ENCODE measurements at places on chromosomes 3 and 15.

- no peak for DNase-seq
These were observed 337.3 kb downstream of the FOXP1 start for GRCh38 chr3:71245971-71246880.

DNA sequence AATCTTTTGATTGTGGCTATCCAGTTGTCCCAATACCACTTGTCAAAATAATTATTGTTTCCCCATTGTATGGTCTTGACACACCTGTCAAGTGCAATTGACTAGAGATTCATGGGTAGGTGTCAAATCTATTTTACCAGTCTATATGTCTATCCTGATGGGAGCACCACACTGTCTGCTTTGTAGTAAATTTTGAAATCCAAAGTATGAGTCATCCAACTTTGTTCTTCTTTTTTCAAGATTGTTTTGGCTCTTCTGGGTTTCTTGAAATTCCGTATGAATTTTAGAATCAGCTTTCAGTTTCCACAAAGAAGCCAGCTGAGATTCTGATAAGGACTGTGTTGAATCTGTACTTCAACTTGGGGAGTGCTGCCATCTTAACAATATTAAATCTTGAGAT, 71.9 kb downstream of the CSNK1G1 start:
- no peak for DNase-seq

DNA sequence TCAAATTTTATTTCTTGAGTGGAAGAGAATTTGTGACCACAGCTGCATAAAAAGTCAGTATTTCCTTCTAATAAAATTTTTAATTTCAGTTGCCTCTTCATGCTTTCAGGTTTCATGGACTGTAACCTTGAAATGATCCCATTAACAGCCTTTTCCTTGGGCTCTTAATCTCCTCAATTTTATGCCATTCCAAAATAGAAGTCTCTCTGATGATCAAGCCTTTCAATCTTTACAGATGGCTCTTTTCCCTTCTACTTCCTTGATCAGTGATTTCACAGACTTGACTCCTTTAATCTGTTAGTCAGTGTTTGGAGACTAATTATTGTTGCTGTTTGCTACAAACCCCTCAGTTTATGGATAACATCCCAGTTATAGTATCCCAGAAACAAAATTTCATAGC, 11.9 kb downstream of the TSC22D2 start:
- no peak for DNase-seq

GRCh38 chr15:73935547-73935946, 9.3 kb downstream of the LOXL1 start:
- no peak for DNase-seq

- no peak for DNase-seq
These were observed 59.2 kb upstream of the TRAK1 start for GRCh38 chr3:42031808-42032480.

GRCh38 chr3:140501770-140502364, 176.0 kb upstream of the TRIM42 start:
- no peak for DNase-seq

GRCh38 chr3:182479419-182480336, 313.6 kb upstream of the ATP11B start:
- DNase-seq: no peak

DNA sequence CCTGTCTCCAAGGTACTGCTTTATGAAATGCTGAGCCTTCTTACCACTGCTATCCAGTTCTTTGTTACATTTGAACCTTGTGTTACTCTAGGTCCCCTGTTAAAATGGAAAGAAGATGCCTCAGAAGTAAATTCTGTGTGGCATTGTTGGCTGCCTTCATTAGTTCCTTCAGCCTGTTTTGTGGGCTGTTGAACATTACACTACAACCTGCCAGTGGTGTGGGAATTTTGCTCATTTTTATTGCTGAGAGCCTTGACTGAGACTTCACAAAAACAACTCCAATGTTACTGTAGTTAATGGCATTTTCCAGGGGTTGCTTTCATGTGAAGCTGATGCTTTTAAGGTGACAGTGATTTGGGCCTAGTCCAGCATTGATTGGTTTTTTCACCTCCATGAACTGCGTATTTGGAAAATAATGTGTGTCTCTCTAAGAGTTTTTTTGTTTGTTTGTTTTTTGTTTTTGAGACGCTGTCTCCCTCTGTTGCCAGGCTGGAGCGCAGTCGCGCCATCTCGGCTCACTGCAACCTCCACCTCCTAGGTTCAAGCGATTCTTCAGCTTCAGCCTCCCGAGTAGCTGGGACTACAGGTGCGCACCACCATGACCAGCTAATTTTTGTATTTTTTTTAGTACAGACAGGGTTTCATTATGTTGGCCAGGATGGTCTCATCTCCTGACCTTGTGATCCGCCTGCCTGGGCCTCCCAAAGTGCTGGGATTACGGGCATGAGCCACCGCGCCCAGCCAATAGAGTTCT, 4.3 kb downstream of the MAPK6 start:
- no peak for DNase-seq

DNA sequence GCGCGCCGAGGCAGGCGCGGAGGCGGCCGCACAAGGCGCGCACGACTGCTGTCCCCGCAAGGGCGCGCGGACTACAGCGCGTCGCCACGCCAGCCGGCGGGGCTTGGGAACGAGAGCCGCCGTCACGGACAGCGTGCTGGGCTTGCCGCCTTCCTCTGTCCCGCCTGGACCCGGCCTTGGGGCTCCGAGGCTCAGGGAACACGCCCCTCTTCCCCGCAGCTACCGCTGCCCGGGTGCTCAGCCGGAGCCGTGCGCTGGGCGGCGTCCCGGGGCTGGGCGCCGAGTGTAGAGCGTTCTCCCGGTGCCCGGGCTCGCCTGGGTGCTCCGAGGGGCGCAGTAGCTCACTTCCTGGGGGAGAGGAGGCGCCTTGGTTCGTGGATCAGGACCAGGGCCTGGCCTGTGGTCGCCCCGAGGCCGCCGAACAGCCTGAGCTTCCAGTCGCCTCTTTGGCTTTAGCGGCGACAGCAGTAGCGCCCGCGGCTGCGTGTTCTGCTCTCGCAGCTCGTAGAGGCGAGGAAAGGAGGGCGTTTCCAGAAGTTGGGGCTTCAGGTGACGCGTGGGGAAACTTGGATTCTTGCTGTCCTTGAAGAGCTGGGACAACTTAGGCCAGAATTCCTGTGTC, 226.7 kb upstream of the C2CD4B start:
- DNase-seq: peak; percentile 1

- DNase-seq: no peak
These were observed 190.7 kb upstream of the GBE1 start for GRCh38 chr3:81952141-81952540.

- DNase-seq: no peak
These were observed 25.2 kb downstream of the GASK1A start for GRCh38 chr3:43004282-43004681.

GRCh38 chr3:170421111-170421641, 2.5 kb downstream of the CLDN11 start:
- no peak for DNase-seq

- no peak for DNase-seq
These were observed 391.2 kb upstream of the NECTIN3 start for GRCh38 chr3:110680450-110680849.

DNA sequence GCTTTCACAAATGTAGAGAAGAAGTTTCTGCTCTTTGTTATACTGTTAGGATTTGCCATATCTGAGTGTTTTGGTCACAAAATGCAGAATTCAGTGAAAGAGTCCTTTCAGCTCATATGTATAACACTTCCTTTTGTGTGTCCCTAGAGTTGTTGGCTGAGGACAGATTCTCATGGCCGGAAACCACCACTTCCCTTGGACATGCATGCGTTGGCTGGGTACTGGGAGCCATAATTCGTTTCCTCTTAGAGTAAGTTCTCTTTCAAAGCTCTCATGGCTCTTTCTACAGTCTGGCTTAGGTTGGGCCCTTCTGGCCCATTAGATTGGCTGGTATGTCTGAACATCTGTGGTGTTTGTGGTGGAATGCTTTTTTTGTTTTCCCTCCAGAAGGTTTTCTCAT, 298.5 kb downstream of the DIPK2A start:
- no peak for DNase-seq

DNA sequence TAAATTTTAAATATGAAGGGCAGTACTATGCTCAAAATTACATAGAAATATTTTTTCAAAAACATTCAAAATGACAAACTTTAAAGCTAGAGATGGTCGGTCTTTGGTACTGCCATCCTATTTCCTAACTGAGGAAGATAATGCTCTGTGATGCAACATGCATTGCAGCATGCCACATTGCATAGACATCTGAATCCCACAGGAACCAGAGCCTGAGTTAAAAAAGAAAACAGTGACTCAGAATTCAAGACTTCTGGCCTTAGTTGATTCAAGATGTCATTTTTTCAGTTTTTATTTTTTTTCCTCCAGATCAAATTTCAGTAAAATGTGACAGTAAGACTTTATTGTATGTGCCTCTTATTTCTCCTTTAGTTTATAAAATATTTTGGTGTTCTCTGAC, 33.1 kb downstream of the TP63 start:
- DNase-seq: no peak

DNA sequence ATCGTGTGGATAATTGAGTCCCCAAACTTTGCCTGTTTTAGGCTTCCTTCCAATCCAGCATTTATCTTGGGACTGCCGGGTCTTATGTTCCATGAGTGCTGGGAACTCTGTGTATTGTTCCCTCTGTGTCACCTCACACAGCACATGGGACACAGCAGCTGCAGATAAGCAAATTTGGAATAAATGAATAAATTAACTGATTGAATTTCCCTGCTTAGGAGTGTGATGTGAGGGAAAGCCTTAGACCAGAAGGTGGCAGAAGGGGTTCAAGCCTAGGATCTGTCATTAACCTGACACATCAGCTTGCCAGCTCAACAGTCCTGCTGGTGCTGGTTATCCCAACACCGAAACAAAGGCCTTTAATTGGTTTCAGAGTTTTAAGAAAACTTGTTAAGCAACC, 114.3 kb downstream of the OXSM start:
- DNase-seq: no peak

DNA sequence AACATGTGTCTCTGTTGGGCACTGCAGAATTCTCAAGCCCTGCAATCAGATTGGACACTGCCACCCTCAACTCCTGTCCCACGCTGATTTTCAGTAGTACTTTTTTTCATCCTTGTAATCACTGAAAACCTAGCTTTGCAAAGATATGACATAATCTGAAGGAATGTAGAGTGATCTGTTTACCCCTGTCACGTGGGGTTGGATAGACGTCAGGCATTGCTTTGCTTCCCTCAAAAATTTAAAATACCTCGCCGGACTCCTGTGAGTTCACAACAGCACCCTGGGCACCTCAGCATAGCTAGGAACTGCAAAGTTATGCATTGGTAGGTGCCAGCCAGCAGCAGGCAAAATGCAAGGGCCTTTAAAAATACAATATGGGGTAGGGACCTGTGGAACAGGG, 71.1 kb upstream of the OXTR start:
- DNase-seq: no peak

DNA sequence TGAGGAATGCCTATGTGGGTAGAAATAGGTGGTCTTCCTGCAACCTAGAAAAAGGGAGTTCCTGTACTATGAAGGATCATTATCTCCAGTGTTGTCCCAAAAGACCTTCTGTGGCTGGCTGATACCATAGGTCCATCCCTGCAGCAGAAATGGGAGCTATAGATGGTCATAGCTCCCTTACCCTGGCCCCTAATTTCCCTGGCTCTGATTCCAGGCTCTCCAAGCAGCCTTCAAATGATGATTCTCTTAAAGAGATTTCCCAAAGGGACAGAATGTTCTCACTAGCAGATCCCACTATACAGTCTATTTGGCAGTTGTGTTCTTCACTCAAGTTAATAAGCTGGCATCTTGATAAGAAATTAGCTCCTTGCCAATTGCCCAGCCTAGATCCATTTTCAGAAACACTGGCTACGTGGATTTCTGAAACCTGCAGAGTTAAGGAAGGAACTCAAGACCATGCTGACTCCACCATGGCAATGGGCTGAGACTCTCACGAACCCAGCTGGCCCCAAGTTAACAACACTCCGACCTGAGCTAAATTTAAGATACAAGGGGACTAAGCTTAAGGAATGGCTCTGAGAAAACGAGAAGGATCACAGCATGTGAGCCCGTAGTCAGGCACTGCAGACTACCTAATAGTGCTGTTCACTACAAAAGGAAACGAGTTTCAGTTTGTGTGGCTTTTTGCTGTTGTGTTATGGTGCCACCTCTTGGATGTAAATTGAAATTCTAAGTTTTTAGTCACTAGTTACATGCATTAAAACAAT, 11.4 kb downstream of the C15orf40 start:
- DNase-seq: no peak

- DNase-seq: no peak
These were observed 179.8 kb downstream of the MEX3B start for GRCh38 chr15:81865850-81866537.

DNA sequence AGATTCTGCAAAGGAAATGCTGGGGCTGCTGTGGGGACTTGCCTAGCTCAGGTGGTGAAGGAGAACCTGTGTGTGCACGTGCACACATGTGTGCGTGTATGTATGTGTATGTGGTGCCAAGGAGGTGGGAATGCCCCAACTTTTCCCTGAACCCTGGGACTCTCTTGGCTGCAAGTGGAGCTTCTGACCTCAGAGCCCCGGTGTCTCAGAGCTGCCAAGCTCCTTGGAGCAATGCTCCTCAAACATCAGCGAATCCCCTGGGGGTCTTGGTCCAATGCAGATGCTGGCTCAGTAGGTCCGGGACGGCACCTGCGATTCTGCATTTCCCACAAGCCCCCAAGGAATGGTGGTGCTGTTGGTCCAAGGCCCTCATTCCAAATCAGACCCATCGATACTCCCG, 5.8 kb upstream of the SLC6A20 start:
- DNase-seq: no peak

DNA sequence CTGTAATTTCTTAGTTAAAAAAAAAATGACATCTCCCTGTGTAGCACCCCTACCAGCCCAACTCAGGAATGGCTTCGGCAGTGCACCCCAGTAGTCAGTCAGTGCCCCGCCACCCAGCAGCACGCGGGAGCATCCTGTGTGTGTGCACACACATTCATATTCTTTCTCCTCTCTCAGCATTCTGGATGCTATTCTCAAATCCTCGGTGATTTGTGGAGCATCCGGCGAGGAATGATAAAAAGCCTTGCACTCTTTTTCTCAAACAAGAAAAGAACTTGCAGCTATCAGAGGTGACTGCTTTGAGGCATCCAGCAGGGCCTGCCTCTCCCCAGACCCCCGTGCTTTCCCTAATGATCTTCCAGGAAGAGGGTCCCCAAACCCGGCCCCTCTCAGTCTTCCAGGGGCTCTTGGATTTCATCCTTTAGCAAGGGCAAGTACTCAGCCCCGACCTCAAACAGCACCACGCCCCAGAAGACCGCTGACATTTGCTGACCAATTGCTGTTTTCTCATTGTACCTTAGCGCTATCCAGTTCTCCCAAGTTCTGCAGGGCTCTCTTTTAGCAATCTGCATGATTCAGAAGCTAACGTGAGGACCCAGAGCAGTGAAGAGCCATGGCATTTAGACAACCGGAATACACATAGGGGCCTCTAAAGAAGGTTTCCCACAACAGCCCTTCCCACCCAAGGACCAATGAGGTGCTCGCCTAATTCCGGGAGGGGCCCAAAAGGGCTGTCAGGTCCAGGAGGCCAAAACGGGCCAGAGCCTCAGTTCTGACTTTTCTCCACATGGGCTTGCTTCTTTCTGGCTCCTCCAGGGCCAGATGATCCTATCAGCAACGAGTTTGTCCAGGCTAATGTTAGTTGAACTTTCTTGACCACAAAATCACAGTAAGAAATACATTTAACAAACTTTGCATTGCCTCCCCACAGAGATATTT, 72.2 kb downstream of the FAM174B start:
- DNase-seq: no peak

GRCh38 chr3:100761211-100761942, 52.1 kb downstream of the TFG start:
- no peak for DNase-seq
